ENCODE measurements at places on chromosomes 12 and 14. TPM values are rescaled to one million over a fixed set of nuclear protein-coding genes. Genes with fewer than 3 reads are reported as not detected.

- DNase-seq, result no peak
These were observed 707.8 kb downstream of the FLRT2 start for GRCh38 chr14:86237733-86238132.

DNA sequence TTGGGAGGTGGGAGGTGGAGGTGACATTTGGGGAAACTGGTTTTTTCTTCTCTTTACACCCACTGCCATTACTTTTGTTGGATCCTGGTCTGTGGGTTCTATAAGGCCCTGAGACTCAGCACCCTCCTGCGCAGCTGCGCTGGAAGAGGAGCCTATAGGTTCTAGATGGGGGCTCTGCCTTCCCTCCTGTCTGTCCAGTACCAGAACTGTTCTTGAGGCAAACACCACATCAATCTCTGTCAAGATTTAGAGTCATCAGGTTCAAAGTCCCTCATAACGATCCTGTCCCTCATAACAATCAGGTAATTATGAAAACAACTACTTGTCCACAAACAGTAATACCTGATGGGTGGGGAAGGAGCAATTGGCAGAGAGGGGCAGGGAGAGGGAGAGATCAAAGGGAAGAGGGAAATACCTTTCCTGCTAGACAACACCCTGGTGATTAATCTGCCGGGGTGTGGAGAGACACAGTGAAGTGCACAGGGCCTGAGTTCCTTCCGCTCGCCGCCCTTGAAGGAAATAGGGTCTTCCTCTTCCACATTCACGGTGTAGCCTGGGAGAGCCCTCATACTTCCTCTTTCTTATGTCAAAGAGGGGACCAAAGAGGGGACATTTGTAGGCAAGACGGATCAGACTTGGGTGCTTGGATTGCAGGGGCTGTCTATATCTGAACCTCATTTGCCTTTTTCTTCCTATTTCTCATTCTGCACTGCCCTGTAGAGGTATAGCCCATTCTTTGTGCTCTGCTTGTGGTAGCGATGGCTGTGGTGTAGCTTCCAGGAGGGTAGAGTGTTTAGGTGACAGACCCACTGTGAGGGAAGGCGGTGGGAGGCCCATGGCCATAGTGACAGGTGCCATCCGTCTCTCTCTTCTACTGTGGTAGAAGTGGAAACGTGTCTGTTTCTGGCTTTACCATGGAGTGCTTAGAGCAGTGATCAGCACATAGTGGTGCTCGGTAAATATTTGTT is 12.6 kb downstream of the GPRC5A start:
- peak; percentile 70 for DNase-seq

The SDS gene
- total RNA-seq, result 1.3 TPM

The PXN gene
- total RNA-seq, result 30.4 TPM

GRCh38 chr12:104521731-104522130 is 65.0 kb downstream of the CHST11 start:
- no peak for DNase-seq

The CLEC12A gene
- total RNA-seq, result 0.08 TPM

Measured in hepatocyte (in vitro differentiated cells).